Kidney (tissue), 22 donors: ENCODE measurements at places on chromosomes 6 and 20. TPM values are rescaled to one million over a fixed set of nuclear protein-coding genes. Genes with fewer than 3 reads are reported as not detected.

DNA sequence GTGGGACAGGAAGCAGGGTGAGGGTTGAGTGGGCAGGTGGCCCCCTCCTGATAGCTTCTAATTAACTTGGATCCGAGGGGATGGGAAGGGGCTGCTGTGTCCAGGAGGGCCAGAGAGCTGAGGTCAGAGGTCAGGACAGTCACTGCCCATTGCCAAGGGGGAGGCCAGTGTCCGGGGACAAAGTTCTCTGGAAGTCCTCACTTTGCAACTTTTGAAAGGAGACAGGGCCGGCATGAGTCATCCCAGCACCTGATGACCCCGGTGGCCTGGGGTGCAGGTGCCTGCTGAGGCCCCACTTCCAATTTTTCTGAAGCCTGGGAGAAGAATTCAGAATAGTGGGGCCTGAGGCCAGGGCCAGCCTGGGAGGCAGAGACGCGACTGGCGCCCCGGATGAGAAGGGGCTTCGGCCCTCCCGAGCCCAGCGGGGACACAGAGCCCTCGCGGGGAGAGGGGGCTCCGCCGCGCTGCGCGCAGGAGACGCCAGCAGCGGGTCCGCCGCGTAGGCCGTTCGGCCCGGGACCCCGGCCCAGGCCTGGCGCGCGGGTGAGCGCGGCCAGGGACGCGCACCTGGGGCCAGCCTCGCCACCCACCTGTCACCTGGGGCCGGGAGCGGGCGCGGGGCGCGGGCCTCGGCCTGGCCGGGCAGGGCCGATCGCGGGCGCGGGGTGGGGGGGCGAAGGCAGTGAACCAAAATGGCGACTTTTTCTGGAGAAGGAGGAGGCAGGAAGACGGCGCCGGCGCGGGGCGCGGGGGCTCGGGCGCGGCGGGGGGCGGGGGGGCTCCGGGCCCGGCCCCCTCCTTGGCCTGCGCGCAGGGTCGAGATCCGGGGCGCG is 586 bp downstream of the ZNF512B start:
- no peak for DNase-seq

DNA sequence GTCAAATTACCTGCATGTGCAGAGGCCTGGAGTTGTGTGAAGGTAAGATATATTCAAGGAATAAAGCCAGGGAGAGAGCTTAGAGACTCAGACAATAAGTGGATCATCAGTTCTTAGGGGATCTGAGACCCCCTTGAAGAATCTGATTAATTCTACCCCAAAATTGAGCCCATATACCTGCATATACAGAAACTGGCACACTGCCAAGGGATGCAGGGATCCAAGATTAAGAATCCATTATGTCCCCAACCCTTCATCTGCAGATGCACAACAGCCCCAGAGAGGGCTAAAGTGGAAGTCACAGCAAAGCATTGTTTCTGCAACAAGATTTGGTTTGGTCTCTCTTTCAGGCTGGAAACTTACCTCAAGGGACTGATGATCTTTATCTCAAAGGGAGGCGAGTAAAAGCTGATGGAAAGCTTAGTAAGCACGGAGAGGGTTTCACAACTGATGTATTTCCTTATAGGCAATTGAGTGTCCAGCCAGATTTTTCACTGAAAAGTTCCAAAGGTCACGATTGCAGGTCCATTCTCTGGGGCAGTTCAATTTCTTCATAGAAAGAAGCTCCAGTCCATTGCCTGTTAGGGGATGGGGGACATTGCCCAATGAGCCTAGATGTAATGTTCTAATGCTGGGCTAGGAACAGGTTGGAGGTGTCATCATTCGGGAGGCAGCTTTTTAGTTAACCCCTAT is 20.9 kb upstream of the STK35 start:
- no peak for DNase-seq

GRCh38 chr20:6848041-6848440 is 80.6 kb downstream of the BMP2 start:
- DNase-seq: no peak

Gene CST5
- not detected for polyA plus RNA-seq

DNA sequence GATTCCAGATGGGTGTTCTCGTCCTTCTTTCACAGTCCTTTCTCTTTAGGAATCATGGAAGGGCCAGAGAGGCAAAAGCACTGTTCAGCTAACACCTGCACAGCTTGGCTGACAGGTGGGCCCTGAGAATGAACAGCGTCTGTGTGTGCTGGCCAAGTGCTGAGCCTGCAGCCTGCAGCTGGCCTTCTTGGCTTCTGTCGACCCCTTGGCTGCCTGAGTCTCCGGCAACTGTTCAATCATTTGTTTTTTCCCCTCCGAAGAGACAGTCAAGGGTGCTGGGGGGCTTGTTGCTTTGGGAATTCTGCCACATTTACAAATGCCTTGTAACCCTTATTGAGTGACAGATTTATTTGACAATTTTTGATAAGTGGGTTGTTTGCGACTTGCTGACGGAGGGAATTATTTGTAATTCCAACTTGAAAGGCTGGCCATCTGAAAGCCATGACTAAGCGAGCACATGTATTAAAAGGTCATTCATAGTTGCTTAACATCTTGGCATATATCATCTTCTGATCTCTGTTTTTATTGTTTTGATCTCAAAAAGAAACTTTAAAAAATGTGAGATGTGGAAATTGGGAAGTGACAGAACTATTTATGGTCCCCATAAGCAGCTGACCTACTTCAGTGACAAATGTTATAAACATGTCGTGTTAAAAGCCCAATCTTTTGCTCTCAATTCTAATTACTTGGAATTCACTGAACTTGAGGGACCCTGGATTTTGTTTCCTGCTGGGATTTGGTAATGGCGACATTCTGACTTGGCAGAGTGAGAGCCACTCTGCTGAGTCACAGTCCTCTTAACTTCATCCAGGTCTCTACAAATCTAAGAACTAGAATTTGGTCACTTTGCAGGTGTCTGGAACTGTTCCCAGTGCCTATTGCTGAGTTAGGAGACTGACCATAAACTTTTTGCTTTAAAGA is 41.9 kb upstream of the FERMT1 start:
- DNase-seq: peak; percentile 21

Gene SNX3
- polyA plus RNA-seq: 236 TPM

Gene OOEP
- polyA plus RNA-seq: not detected

Gene SPATS1
- not detected for polyA plus RNA-seq

- peak; percentile 81 for DNase-seq
Observed at GRCh38 chr20:57596998-57597939, 23.0 kb downstream of the ZBP1 start.

DNA sequence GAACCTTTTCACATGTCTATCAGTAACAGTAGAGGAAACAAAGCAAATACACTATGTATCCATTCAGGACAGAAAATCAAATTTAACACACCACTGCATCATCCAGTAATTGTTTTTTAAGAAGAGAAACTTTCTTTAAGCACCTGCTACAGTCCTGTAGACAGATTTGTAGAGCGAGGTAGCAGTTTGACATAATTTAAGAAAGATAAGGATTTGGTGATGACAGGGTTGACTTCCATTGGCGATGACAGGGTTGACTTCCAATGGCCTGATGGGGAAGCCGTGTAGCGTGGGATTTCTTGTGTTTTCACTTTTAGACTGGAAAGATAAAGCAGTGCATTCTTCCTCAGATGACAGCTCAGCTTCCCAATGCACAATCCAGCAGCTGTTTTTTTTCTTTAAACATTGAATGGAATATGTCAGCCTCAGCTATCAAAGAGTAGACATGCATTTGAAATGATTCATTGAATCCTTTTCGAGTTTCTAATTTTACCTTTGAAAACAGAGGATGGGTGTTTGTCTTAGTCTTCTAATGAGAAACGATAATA is 68.5 kb downstream of the ECT2L start:
- DNase-seq: no peak

DNA sequence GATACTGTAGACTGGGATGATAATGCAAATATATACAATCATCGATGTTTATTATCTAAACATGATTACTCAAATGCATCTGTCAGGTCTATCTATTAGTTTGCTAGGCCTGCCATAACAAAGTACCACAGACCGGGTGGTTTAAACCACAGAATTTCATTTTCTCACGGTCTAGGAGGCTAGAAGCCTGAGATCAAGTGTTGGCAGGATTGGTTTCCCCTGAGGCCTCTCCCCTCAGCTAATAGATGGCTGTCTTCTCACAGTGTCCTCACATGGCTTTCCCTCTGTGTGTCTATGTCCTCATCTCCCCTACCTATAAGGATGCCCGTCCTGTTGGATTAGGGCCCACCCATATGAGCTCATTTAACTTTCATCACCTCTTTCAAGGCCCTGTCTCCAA is 512.6 kb upstream of the SLC35B3 start:
- DNase-seq: no peak

- no peak for DNase-seq
Observed at GRCh38 chr6:51608932-51609331, 478.5 kb downstream of the PKHD1 start.

Gene AGER
- 7.1 TPM for polyA plus RNA-seq

DNA sequence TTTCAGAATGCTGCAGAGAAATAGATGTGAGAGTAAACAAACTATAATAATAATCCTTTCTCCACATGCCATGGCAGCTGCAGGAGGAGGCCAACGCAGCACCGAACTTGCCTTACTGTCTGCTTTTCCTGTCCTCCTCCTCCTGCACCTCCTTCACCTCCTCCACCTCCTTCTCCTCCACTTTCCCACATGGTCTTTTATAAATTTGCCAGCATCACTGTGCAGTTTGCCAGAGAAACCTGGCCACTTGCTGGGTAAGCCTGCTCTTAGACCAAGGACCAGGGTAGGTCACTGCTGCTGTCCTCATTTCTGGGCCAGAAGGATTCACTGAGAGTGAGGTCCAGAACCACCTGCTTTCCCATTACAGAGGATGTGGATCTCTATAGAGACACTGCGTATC is 8.7 kb downstream of the SGK1 start:
- DNase-seq: no peak

- DNase-seq: no peak
Observed at GRCh38 chr6:107235007-107235406, 119.7 kb upstream of the BEND3 start.

DNA sequence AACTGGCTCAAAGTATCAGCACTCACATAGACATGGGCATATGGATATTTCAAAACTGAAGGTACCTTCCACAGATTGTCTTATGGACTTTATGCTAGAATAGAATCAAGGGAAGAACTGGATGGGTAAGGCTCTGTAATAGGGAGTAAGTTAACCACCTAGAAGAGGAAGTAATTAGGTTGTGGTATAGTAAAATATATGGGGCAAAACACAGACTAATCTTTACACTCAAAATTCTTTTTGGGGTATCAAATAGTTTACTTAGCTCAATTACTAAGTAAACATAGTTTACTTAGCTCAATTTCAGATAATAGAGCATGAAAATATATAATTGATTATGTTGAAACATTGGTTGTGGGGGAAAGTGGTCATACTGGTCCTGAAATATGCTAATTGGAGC is 94.2 kb upstream of the ATXN1 start:
- DNase-seq: no peak

DNA sequence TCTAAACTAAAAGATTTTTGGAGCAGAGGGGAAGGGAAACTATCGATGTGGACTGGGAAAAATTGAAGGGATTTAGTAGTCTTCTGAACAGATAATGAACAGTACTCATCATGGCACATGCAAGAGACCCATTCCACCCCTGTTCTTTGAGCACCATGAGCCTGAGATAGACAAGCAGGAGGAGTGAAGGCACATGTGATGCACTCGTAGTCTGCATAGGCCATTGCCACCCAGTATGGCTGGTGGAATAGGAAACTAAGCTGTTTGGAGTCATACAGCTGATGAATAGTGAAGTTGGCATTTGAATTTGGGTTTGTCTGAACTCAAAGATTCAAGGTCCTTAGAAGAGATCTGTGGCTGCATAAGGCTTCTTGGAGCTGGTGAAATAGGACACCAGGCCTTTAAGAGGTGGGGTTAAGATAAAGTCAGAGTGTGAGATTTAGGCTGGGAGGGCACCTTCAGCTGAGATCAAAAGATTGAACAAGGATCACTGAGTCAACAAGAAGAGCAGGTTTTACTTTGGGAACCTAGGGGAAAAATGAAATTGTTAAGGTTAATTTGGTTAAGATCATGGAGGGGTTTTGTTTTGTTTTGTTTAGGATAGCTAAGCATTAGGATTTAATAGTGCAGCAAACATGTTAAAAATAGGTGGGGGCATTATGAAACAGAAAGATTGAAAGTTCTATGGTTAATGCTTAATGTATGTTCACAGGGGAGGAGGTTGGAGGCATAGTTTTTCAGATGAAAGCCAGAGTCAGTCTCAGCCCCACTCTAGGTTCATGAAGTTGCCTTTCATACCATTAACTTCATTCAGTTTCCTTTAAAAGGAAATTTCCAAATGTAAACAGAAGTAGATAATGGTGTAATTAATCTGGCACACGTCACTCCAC is 148.8 kb downstream of the ARID1B start:
- DNase-seq: no peak

- DNase-seq: no peak
Observed at GRCh38 chr20:23024701-23025100, 10.4 kb upstream of the SSTR4 start.

DNA sequence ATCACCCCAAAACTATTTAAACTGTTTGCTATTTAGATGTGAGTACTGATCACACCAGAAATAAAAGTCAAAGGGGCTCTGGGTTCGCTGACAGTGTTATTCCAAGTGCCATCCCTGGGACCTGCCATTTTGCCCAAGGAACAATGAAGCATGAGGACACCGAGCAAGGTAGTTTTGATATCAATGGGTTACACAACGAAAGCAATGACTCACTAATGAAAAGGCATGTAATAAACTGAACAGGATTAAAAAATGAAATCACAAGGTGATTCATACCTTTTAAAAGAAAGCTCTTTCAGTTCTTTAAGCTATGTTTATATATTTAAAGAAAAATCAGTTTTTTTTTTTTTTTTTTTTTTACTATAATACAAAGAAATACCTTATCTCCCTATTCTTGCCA is 102.0 kb downstream of the HS3ST5 start:
- DNase-seq: no peak

Gene STMND1
- not detected for polyA plus RNA-seq

Gene SLC12A5
- 2.5 TPM for polyA plus RNA-seq

Gene HLA-DRB5
- polyA plus RNA-seq: 59.9 TPM

Gene PDYN
- not detected for polyA plus RNA-seq

DNA sequence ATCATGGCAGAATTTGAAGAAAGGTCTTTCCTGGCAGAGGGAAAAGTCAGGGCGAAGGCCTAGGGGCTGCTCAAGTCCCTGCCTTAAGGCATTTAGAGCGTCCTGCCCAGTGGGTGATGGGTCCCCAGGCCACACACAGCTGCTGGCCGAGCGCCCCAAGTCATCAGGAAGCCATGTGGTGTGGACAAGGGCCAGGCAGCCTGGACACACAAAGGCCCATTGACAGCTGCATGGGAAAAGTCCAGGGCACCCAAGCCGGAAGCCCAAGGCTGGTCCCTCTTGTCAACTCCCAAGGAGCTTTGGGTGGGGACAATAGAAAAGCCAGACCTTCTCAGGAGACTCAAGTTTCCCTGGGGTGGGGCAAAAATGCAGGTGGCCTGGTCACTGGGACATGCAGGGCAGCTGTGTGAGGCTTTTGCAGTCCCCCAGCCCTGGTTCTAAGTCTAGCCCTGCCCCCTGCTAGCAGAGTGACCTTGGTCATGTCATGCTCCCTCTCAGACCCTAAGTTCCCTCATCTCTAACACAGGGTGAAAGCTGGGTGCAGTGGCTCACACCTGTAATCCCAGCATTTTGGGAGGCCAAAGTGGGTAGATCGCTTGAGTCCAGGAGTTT is 44.3 kb upstream of the PTGIS start:
- peak; percentile 66 for DNase-seq

- no peak for DNase-seq
Observed at GRCh38 chr6:55778705-55779104, 96.7 kb downstream of the BMP5 start.
